KG1 (cell line): ENCODE measurements at places on chromosomes 1 and 21.

DNA sequence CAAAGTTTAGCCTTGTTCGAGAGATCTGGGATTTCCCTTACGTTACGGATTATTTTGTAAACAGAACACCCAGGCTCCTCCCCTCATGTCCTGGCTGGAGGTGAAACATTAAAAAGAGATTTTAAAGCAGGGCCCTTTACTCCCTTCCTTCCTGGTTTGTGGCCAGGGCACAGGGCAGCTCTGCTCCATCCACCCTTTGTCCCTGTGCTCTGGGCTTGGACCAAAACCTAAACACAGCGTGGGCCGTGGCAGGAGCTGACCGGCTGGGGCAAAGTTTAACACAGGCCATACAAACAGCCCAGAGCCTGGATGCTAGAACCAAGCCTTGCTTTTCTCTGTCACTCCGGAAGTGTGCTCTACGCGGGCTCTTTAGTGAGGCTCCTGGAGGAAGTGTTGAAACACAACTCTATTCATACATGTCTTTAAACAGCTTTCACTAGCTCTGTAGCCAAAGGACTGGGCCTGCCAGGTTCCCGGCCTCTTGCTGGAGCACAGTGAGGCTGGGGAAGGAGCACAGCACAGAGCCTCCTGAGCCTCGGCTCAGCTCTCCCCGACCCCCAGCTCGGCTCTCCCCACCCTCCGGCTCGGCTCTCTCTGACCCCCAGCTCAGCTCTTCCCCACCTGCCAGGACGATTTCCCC, 84.7 kb downstream of the PDE9A start:
- DNase-seq = peak; percentile 18

DNA sequence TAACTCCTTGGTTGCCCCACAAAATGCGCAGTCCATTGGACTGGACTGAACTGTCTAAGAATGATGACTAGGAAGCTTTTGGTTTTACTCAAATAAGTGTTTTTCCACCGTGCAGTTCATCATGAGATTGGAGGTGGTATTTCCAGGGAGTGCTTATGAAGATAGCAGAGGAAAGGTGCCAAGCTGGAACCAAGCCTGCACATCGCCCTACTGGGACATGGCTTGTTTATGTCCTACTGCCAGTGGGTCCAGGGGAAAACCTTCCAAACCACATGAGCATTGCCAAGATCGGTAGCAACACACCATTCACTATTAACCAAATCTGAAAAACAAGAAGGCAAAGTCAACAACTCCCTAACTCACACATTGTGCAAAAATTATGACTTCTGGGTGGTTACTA, 54.7 kb upstream of the DSCAM start:
- no peak for DNase-seq

DNA sequence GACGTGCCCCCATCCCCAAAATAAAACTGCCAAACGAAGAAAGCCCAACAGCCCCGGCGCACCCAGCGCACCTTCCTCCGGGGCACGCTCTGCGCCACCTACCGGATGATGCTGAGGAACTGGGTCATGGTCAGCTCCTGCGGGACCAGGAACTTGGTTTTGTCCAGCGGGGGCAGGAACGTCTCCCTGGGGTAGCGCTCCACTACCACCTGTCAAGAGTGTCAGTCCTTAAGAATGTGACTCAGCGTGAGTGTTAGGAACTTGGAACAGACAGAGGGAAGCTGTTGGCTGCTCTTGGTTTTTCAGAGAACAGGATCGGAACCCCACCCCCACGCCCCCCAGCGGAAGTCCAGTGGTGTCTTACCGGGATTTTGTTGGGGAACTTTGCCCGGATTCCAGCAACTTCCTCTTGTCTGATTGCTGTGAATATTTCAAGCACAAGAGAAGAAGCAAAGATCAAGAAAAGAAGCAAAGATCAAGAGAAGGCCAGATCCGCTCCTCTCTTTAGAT, 431 bp downstream of the MAP1LC3C start:
- peak; percentile 2 for DNase-seq

- no peak for DNase-seq
These were observed 78.1 kb upstream of the COX20 start for GRCh38 chr1:244757091-244757939.

- DNase-seq = no peak
These were observed 633.8 kb downstream of the PTPRC start for GRCh38 chr1:199272628-199273086.

DNA sequence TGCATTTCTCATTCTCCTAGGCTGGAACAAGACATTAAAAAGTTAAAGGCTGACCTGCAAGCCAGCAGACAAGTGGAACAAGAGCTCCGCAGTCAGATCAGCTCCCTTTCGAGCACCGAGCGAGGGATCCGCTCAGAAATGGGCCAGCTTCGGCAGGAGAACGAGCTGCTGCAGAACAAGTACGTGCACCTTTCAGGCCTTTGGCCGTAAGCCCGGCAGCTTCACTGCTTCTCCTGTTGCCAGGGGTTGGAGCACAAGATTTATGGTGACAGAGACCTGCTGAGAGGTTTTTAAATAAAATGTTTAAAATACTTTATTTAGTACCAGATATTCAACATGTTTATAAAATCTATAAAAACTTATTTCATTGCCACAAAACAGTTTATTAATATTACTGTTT, 53.4 kb downstream of the MACO1 start:
- no peak for DNase-seq

- no peak for DNase-seq
These were observed 47.9 kb downstream of the GON4L start for GRCh38 chr1:155809088-155809487.
